ENCODE measurements at places on chromosomes 6 and 20.

GRCh38 chr6:68094070-68094469 is 541.0 kb upstream of the ADGRB3 start:
- DNase-seq: no peak

GRCh38 chr6:36130667-36131510 is 576 bp downstream of the MAPK13 start:
- no peak for DNase-seq

- no peak for DNase-seq
Observed at GRCh38 chr20:16566080-16566479, 7.2 kb downstream of the KIF16B start.

GRCh38 chr6:150894191-150894744 is 28.8 kb downstream of the MTHFD1L start:
- DNase-seq: no peak

GRCh38 chr6:64736421-64736950 is 970.5 kb downstream of the EYS start:
- no peak for DNase-seq

GRCh38 chr6:41277605-41278004 is 8.9 kb downstream of the TREM1 start:
- DNase-seq: no peak

DNA sequence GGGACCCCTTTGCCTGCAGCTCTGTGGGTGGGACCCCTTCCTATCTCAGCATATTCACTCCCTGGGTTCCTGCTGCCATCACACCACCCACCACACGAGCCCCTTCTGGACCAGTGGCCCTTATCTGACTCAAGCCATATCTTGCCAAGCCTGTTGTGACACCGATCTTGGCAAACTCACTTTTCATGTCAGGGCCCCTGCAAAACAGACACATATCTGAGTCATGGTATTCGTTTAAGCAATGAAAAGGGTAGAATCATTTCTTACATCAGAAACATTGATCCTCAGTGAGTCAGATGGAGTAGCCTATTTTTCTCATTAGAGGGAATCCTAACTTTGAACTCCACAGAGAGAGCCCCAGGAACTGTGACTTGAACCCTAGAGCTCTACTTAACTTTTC is 10.6 kb downstream of the RAET1E start:
- no peak for DNase-seq

- DNase-seq: peak; percentile 68
Observed at GRCh38 chr20:58870293-58871014, 17.9 kb downstream of the GNAS start.

DNA sequence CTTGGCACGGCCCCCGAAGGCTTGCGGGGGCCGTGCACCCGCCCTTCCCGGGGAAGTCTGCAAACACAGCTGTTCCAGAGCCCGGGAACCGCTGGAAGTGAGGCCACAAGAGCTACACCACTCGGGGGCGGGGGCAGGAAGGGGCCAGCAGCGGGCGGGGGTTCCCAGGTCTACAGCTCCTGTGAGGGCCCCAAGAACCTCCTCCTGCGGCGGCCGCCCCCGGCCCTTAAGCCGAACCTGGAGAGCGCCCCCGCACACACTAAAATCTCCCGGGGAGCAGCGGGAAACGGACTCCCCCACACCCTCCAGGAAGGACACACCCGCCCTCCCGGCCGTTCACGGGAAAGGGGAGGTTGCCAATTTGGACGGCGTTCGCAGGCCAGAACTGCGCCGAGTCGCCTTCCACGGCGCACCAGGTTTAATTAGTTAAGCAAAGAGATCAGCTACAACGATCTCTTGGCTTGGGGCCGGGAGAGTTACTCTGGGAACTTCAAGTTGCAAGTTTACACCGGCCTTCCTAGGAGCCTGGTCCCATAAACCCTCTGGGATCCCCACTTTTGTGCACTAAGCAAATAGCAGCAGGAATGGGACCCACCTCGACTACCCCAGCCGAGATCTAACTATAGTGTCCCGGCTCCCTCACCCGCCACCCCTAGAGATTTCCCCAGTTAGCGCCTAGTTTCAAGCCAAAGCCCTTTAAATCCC is 1.7 kb downstream of the JAG1 start:
- DNase-seq: no peak

- DNase-seq: no peak
Observed at GRCh38 chr6:44805238-44805846, 417.8 kb downstream of the CDC5L start.

DNA sequence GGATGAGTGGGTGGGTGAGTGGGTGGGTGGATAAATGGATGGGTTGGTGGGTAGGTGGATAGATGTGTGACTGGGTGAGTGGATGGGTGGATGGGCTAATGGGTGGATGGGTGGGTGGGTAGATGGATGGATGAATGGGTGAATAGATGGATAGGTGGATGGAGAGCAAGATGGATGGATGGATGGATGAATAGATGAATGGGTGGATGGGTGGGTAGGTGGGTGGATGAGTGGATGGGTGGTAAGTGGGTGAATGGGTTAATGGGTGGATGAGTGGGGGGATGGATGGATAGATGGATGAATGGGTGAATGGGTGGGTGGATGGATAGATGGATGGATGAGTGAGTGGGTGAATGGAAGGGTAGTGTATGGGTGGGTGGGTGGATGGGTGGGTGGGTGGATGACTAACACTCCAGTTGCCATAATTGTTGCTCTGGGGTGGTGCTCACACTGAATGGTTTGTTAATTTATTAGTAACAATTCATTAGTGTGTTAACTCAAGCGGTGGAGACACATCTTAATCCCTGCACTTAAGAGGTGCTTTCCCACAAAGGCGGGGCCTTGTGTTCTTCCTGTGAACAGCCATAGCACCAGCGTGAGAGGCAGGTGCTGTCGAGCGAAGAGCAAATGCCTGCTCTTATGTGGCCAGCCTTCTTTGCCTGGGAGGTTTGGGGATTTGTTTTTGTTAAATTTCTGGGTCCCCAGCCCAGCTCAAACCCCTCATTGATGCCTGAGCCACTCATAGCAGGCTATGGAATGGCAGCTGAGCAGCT is 4.9 kb upstream of the APCDD1L start:
- DNase-seq: no peak

DNA sequence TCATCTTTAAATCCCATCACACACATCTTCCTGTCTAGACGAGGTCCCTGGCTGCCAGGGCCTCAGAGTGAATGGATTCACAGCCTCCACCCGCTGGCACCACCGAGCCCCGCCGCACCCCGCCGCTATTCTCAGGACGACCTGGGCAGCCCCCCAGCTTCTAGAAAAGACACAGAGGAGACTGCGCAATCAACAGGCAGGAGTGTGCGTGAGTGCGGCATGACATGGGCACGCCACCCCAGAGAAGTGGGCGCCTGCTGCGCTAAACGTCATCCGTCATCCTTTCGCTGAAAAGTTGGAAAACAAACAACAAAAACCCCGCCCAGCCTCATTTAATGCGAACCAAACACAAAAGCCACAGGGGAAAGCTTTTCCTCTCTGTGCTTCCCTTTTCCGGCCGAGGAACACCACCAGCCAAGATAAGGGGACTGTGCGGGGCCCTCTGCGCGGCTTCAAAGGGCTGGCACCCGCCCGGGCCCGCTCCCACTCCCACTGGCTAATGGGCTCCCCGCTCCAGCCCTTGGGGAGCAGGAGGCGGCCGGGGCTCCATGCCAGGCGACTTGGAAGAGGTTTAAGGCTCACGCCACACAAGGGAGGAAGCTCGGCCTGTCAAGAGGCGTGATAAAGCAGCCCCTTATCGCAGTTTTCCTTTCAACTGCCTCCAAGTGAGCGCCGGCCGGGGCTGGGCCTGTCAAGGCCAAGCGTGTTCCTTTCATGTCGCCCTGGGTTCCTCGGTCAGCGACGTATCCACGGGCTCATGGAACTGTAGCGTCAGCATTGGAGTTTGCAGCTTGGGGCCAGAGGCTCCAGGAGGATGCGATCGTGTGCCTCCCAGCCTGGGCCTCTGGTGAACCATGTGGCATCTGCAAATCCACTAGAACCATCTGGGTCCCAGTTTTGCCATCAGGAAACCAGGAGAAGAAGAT is 50.1 kb downstream of the NFATC2 start:
- DNase-seq: no peak

- DNase-seq: no peak
Observed at GRCh38 chr6:63503199-63503598, 69.1 kb upstream of the LOC128125822 start.

GRCh38 chr6:143559051-143559660 is 47.6 kb upstream of the FUCA2 start:
- no peak for DNase-seq

GRCh38 chr6:92124200-92124651 is 1295.1 kb downstream of the EPHA7 start:
- peak; percentile 48 for DNase-seq

DNA sequence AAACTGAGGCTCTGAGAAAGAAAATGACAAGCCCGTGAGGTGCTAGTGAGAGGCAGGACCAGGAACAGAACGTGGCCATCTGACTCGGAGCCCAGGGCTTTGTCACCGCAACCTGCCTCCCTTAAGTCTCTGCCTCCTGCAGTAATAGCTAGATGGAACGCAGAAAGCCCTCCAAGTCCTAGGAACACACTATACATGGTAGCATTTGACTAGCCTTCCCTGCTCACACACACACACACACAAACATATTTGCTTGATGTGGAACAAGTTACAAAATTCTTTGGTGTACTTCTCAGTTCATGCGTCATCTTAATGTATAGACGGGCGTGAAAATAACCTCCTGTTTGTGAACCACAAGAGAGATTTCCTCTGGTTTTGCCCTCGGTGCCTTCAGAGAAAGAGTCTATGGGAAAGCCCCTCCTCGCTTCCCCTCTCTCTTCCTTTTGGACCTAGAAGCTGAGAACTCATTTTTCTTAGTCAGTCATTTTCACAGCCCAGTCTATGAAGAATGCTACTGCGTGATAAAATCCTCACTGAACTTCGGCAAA is 38.8 kb downstream of the C6orf52 start:
- no peak for DNase-seq

- DNase-seq: no peak
Observed at GRCh38 chr6:89216411-89216810, 747 bp downstream of the GABRR1 start.

DNA sequence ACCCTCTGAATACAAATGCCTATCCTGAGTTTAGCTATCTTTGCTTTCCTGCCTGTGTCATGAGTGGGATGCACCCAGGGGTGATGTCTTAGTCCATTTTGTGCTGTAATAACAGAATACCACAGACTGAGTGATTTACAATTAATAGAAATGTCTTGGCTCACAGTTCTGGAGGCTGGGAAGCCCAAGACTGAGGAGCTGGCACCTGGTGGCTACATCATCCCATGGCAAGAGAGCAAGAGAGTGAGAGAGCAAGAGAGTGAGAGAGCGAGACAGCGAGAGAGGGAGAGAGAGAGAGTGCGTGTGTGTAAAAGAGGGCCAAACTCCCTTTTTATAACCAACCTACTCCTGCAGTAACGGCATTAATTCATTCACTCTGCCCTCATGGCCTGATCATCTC is 76.8 kb downstream of the PRDM1 start:
- no peak for DNase-seq

- DNase-seq: no peak
Observed at GRCh38 chr6:111982681-111983080, 71.2 kb upstream of the CCN6 start.

- no peak for DNase-seq
Observed at GRCh38 chr6:16135066-16135465, 6.2 kb downstream of the MYLIP start.

DNA sequence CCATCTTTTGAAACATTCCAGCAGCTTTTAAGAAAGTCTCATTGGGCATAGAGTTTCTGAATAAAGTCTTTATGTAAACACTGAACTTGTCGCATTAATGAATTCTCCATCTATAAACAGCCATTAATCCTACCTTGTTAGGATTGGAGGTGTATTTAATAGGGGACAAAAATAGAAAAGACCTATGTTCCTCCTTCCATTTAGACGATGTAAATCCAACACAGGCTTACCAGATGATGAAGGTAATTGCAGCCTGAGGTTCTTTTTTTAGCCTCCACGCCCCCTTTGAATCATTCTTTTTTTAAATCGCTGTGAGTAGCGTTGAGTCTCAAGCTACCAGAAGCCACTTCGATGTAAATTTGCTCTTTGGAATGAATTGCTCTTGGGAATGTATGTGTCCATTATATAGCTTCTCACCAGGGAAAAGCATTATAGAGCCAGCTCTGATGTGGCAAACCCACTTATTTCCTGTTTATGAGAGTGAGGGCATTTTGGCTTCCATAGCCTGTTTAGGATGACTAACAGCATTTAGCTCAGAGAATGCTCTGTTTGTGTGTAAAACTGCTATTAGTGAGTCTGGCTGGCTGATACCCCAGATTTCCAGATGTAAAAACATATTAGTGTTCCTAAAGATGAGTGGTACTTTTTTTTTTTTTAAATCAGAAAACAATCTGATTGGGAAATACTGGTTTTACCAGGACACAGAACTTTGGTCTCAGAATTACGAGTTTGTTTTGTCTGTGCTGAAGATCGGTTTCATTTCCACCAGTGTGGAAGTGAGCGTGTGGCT is 74.9 kb upstream of the CLDN20 start:
- no peak for DNase-seq

All from right renal pelvis (tissue), 4 donors.